ENCODE measurements at places on chromosomes 6 and 20.

GRCh38 chr6:138847884-138848283 is 52.0 kb downstream of the ECT2L start:
- no peak for DNase-seq

DNA sequence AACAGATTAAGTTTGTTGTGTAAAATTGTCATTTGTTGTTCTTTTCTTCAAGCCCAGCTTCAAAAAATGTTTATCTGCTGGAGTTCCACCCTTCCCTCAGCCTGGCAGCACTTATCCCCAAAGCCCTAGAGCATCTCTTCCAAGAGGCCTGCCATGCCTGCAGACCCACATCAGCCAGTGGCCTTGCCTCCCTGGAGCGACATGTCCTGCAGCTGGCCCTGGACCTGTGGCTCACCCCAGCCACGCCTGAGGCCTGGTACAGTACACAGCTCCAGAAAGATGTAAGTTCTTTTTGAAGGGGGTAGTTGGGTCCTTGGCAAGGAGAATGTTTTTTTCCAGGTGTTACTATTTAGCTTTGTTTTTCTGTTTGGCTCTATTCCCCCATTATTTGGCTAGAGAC is 124.8 kb downstream of the CD164 start:
- DNase-seq = no peak

DNA sequence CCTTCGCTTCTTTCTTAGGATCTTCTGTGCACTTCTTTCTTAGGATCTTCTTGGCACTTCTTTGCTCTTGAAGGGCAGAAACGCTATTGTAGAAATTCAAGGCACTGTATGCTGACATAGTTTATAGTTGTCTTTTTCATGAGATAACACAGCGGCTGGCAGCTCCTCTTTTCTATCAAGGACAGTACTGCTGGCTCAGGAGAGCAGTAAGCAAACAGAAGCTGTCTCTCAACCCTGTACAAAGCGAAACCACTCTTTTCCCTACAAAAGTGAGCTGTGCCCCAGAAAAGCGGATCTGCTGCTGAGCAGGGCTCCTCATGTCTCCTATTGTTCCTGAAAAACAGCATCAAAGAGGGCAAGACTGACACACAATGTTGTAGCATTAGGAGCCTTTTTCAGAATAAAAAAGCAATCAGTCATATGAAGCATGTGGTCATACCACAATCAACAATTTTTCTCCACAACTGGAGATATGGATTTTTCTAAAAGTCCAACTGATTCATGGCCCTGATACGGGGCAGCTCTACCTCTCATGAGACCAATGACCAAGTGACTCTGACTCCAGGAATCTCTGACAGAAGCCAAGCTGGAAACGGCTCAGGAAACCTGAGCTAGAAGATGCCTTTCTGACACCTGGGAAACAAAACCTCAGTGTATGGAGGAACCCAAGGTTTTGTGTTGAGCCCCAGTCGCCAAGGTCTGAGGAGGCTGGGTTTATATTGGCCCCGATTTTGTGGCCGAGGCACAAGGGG is 255.9 kb downstream of the ESR1 start:
- no peak for DNase-seq

GRCh38 chr6:68634726-68635411 is at the start of gene ADGRB3:
Gene ADGRB3 (plus strand): TSS chr6:68635282. CDS start chr6:68638676, 3,394 bp downstream.
- DNase-seq = no peak

DNA sequence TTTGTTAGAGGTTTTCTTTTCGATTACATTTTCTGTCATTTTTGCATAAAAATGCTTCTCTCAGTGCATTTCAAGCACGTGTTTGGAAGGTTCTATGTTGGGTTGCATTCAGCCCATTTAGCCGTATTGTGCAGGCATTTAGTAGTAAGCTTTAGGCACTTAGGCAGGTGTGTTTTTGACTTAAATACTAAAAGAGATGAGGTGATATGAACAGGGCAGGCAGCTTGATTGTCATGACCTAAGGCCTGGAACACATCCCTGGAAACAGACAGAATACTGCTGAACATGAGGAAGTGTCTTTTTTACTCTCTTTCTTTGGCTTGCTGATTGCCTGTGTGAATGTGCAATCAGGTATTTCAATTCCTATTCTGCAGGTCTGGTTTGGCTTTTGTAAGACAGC is 610.5 kb upstream of the MAN1A1 start:
- no peak for DNase-seq

- peak; percentile 22 for DNase-seq
Measured at GRCh38 chr20:20680991-20681508, 31.4 kb downstream of the RALGAPA2 start.
